ENCODE measurements at places on chromosomes 4 and X. TPM values are rescaled to one million over a fixed set of nuclear protein-coding genes. Genes with fewer than 3 reads are reported as not detected.
A peak's percentile ranks its signal among the peaks of the same experiment; 100 is the strongest.

DNA sequence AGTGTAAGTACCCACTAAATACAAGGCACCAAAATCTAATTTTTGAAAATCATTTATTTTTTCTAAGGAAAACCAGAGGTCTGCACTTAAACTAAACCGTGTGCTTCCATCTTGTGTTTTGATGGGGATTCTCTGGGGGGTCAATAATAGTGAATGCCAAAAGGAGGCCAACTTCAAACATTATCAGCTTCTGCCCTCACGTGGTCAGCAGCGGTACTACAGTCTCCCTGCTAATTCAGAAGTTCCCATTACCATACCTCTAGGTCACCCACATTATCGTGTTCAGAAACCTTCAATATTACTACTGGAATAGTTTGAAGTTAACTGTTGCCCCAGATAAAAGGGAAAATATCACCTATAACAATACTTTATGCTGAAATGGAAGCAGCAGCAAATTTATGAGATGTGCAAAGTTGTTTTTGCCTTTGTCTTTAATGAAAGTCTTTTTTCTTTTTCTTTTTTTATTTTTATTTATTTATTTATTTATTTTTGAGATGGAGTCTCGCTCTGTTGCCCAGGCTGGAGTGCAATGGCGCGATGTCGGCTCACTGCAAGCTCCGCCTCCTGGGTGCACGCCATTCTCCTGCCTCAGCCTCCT lies 17.3 kb downstream of the CTPS2 start:
- DNase-seq: peak; percentile 76

Gene LYAR
- total RNA-seq: 78.4 TPM

Gene GLRA2
- total RNA-seq: not detected

Gene CCKAR
- total RNA-seq: not detected

DNA sequence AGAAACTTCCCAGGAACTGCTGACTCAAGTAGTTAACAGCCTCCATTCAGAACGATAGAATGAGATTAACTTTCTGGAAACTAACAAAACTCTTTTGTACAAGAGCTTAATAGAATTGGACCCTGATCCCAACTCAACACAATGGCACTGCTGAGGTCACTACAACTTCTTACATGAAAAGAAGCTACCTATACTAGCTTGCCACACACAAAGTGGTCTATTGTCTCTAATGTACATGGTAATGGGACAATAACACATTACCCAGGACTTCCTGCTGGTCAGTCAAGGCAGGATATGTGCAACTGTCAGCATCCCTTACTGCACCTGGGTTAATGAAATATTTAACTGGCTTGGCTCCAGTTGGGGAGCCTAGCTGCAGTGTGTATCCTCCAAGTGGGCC lies 56.2 kb downstream of the BRCC3 start:
- no peak for DNase-seq

GRCh38 chr4:152103181-152103901 lies 342.5 kb upstream of the GATB start:
- DNase-seq: no peak
